Epithelial cell of proximal tubule (primary cell): ENCODE measurements at places on chromosomes 4 and X. TPM values are rescaled to one million over a fixed set of nuclear protein-coding genes. Genes with fewer than 3 reads are reported as not detected.

The SPANXN4 gene
- not detected in 2 replicates for total RNA-seq

The SRPX gene
- total RNA-seq, result 32.0 and 37.0 TPM in 2 replicates

The FAM120C gene
- 4.4 and 6.2 TPM in 2 replicates for total RNA-seq

The SCML2 gene
- 1.3 and 2.0 TPM in 2 replicates for total RNA-seq

The BEX1 gene
- 9.1 and 13.7 TPM in 2 replicates for total RNA-seq

The FGFR3 gene
- total RNA-seq, result 1.0 and 8.1 TPM in 2 replicates

The BMX gene
- not detected in 2 replicates for total RNA-seq

The CT45A5 gene
- not detected in 2 replicates for total RNA-seq
